ENCODE measurements at places on chromosomes 2 and 18. TPM values are rescaled to one million over a fixed set of nuclear protein-coding genes. Genes with fewer than 3 reads are reported as not detected.

- no peak for DNase-seq
These were observed 3.9 kb upstream of the FSIP2 start for GRCh38 chr2:185734658-185735057.

DNA sequence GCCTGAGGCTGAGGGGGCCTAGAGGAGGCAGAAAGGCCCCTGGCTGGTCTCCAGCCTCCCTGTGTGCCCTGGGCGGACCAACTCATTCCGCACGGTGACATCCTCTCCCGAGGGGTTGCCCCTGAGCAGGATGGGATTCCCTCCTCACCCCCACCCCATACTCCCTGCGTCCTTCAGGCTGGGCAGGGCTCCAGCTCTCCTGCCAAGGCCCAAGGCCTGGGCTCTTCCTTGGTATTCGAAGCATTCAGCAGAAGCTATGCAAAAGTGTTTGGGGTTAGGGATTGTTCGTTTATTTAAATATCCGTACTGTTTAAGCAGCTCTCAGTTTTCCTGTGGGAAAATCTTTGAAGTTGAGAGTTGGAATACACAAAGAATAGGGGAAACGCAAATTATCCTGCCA lies 113.1 kb upstream of the RAB12 start:
- no peak for DNase-seq

DNA sequence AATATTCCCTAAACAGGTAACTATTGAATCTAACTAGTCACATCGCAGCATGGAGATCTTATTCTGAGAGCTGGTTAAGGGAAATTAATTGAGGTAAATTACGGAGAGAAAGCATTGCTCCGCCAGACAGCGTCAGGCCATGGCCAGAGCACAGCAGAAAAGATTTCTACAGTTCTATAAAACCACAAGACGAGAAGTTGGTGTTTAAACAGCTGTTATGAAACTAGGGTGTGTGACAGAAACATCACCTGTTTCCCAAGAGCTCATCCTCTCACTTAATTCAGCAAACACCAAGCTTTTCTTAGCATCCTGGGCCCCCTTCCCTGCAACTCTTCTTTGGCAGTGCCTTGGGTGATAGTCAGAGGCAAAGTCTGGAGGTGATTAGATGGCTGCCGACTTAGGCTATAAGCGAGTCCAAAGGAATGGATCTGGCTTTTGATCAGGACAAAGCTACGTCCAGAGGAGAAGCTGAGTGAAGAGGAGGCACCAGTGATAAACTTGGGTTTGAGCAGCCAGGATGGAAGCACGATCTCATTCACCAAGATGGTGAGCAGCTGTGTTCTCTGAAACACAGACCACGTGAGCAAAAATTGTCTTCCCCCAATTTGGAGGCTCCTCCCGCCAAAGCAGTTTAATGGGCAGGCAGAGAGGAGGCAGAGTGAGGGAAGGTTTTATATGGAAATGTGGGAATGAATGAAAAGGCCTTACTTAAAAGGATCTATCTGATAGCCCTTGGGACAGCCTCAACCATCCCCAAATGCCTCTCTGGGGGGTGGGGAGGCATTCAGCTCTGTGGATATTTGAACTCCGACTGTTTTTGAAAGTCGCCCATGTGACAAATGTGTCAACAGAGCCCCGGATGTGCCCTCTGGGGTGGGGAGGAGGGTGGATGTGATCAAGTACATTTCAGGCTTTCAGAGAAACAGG lies 57.8 kb downstream of the PKDCC start:
- no peak for DNase-seq

DNA sequence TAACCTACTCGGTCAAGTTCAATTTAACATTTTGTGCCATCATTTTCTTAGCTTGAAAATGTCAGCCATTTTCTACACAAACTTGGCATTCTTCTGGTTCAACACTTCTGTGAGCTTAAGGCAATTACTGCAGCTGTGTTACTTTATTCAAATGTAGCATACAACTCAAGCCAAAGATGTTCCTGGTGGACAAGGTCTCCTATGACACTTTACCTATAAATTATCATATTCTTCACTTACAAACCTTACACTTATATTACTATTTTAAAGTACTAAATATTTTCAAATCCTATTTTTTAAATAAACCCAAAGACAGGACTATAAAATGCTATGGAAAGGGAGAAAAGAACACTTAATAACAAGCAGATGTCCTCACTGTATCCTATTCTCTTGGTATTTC lies 1045.3 kb downstream of the TSN start:
- DNase-seq = no peak

GRCh38 chr2:219569041-219569440 lies 2.3 kb downstream of the OBSL1 start:
- DNase-seq = no peak

GRCh38 chr2:169511818-169512217 lies 2.3 kb downstream of the KLHL41 start:
- no peak for DNase-seq

GRCh38 chr2:224572338-224572737 lies 12.8 kb downstream of the CUL3 start:
- no peak for DNase-seq

DNA sequence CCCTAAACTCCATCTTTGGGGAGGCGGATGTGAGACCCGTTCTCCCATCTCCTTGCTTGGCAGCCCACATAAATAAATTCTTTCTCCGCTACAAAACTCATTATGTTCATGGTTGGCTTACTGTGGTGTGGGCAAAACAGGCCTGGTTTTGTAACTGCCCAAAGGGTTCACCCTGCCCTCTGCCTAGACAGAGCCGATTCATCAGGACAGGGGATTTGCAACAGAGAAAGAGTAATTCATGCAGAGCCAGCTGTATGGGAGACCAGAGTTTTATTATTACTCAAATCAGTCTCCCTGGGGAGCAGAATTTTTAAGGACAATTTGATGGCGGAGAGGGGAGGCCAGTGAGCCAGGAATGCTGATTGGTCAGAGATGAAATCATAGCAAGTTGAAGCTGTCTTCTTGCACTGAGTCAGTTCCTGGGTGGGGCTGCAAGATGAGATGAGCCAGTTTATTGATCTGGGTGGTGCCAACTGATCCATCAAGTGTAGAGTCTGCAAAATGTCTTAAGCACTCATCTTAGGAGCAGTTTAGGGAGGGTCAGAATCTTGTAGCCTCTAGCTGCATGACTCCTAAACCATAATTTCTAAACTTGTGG lies 8.4 kb upstream of the RNF125 start:
- DNase-seq = no peak

GRCh38 chr18:75478996-75479880 lies 51.7 kb upstream of the SMIM21 start:
- DNase-seq = no peak

DNA sequence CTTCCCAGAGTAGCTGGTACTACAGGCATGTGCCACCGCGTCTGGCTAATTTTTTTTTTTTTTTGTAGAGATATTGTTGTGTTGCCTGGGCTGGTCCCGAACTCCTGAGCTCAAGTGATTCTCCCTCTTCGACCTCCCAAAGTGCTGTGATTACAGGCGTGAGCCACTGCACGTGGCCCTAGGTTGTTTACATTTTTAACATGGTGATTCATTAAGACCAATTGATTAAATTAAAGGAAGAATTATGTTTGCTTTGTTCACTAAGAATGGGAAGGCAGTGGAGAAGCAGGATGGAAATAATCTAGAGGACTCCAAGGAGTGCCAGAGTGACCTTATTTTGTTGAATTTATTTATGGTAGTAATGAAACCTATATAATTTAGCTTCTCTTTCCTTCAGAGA lies 7.5 kb downstream of the LCLAT1 start:
- DNase-seq = no peak

GRCh38 chr2:55309446-55309845 lies 40.4 kb upstream of the MTIF2 start:
- no peak for DNase-seq

DNA sequence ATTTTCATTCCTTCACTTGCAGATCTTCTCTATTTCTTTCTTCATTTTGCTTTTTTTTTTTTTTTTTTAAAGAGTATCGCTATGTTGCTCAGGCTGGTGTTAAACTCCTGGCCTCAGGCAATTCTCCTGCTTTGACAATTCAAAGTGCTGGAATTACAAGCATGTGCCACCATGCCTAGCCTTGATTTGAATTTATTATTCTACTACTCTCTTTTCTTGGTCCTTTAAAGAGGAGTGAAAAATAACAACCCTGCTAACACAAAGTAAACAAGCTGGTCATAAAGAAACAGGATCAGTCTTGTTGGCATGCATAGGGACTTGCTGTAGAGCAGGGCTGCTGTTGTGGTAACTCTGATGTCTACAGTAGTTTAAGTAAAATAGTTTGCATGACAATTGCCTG lies 1615.3 kb upstream of the ZEB2 start:
- no peak for DNase-seq

DNA sequence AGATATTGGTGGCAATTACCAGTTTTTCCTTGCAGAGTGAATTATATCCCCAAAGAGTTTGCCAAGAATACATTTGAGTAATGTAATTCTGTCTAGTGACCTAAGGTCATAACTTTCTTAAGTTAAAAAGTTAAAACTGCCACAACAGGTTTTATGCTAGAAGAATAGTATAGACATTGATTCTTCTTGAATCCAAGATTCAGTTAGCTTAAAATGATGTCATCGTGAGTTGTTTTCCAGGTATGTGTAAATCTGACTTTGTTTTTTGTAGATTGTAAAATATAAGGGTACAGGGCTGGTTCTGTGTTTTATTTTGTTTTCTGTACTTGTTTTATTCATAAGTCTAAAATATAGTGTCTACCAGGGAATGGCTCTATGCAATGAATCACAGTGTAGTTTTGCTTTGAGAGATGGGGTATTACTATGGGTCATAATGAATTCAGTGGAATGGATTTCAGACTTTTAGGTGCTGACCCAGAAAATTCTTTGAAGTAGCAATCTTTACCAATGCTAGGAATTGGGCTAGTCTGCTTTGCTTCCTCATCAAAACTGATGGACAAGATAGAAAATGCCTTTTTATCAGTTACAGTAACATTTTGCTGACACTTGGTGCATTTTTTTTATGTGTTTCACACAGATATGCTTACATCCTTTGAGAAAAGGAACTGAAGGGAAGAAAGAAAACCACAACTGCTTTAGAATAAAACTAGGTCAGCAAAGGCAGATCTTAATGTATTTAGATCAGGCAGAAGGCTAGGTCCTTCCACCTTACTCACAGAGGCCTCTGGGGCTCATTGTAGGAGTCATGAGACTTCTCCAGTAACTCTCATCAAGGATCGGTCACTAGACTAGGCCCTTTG lies 20.8 kb upstream of the MGAT5 start:
- DNase-seq = no peak

The CYP27A1 gene
- total RNA-seq = 2.8 TPM

The FSIP2 gene
- 8.6 TPM for total RNA-seq

The HOXD1 gene
- total RNA-seq = not detected

The OBSL1 gene
- total RNA-seq = 39.9 TPM

The RNF152 gene
- total RNA-seq = 97.9 TPM

The SERPINB4 gene
- not detected for total RNA-seq

The CRACDL gene
- 2.3 TPM for total RNA-seq

The TEX44 gene
- not detected for total RNA-seq
